ENCODE measurements at places on chromosomes 1 and 21.

DNA sequence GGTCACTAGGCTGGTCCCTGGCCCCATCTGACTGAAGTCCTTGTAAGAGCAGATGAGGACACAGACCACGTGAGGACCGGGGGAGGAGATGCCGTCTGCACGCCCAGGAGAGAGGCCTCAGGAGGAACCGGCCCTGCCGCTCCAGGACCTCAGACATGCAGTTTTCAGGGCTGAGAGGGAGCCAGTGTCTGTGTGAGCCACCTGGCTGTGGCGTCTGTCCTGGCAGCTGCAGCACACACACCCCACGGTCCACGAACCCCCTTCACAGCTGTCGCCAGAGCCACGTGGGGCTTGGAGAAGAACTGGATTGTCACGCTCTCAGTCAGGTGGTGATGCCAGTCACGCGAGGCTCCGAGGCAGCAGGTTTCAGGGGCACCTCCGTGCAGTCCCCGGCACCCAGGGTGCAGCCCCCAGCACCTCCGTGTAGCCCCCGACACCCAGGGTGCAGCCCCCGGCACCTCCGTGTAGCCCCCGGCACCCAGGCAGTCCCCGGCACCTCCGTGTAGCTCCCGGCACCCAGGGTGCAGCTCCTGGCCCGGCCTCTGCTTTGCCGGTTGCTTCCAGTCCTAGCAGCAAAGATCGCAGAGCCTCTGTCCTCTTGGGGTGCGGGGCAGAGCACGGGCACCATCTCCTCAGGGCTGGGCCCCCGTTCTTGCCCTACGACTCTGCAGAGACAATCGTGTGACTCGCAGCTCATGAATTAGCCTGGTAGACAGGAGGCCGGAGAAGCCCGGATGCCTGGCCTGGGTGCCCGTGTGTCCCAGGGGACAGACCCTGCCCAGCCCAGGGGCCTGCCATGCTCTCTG is 19.0 kb upstream of the SUMO3 start:
- DNase-seq = no peak

DNA sequence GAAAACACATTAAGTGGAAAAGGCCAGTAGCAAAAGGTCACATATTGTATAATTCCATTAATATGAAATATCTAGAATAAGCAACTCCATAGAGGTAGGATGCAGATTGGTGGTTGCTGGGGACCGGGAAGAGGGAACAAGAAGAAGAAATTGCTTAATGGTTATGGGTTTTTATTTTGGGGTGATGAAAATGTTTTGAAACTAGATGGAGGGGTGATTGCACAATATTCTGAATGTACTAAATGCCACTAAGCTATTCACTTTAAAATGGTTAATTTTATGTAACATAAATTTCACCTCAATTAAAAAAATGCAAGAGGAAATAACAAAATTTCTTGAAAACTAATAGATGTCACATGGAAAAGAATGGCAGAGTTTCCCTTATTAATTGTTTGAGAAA is 6.7 kb downstream of the KIAA0040 start:
- no peak for DNase-seq

- no peak for DNase-seq
Observed at GRCh38 chr21:26684889-26685288, 111.8 kb upstream of the CYYR1 start.

DNA sequence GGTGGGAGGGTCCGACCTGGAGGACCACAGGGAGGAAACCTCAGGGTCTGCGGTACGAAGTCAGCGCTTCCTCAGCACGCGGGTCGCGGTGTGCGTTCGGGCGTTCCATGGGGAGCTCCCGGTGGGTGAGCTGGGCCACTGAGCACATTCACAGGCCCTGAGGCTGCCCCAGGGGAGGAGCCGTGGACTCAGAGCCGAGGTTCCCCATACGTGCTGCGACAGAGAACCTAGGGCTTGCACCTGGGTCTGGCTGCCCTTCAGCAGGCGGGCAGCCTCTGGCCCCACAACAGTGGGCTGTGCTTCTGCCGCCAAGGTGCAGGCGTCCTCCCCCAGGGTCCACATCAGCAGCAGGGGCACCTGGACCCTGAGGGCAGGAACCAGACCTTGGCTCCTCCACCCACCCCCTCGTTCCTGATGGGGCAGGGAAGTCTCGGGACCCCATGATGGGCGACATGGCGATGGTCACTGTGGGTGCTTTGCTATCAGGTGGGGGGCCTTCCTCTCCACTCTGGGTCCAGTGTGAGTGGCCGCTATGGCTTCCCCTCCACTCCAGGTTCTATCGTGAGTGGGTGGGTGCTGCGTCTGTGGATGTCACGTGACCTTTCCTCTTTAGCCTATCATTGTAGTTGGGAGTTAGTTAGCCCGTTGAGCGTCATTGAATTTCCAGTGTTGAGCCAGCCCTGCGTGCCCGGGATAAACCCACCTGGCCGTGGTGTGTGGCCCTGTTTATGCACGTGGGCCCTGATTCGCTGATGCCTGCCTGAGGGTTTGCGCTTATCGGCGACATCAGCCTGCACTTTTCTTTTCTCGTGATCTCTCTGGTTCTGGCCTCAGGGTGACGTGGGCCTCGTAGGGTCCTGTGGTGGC is 27.9 kb downstream of the FTCD start:
- DNase-seq = no peak
